Stomach (tissue), 19 donors: ENCODE measurements at places on chromosomes 2 and 18.
A peak's percentile ranks its signal among the peaks of the same experiment; 100 is the strongest.

DNA sequence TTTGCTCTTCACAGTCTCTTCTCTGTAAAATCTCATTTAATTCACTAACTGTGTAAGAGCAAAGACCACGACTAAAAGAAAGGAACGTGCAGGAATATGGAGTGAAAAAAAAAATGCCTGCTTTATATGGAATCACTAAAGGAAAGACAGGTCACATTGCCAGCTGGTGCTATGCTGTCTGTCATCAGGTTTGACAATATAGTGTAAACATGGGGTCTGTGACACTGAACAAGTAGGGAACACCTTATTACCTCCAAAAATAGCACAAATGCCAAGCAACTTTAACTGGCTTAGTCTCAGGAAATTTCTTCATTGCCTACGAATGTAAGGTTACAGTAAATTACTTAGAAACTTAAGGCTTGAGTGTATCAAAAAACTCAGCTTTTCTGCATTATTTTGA is 364.5 kb upstream of the LINC00305 start:
- no peak for DNase-seq

- peak; percentile 45 for DNase-seq
These were observed 54.5 kb upstream of the TMEM163 start for GRCh38 chr2:134773335-134773734.

DNA sequence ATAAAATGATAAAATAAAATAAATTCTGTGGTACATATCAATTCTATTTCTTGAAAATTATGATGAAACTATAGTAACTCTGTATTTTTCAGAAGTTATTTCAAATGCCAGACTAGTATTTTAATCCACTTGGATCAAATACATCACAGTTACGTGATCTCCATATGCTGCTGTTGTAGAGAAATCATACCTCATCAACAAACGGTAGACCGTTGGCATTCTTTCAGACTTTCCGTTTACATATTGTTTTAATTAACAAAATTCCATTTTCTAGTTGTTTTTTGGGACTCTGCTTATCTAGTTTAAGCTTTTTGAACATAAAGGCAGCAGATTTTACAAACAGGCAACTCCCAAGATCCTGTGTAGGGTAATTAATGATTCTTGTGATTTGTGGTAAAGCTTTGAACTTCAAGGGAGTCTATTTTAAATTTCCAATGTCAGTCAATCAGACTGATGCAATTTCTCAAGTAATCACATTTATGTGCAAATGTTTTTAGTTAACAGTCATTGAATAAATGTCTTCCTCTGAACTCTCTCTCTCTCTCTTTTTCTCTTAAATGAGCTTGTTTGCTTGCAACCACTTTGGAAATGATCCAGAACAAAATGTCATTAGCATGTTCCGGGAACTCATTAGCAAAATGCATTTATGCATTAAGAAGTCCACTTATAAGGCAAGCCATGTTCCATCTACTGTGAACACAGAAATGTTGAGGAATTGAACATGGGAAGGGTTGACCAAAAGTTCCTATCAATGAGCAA is 31.8 kb downstream of the NYAP2 start:
- DNase-seq: no peak

GRCh38 chr2:238995634-238996033 is 147.7 kb downstream of the TWIST2 start:
- no peak for DNase-seq

GRCh38 chr2:140596447-140596846 is 1534.4 kb downstream of the LRP1B start:
- DNase-seq: no peak

- no peak for DNase-seq
These were observed 54.2 kb upstream of the ADAM23 start for GRCh38 chr2:206389164-206389563.

GRCh38 chr2:196075196-196075595 is 6.6 kb upstream of the DNAH7 start:
- DNase-seq: no peak

DNA sequence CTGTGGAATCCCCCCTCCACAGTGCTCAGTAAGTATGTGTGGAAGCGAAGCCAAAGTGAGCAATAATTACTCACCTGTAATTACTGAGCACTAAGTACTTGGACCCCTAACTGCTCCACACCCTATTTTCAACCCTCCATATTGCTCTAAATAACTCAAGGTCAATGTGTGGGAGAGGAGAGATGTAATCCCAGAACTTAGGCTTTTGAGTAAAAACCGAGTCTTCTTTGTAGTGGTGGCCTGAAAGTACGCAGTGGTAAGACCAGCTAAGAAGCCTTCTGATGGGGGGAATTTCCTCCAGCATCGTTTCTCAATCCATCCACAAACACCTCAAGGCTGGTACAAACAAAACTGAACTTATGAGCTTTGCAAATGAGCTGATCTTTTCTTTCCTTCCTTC is 551.6 kb downstream of the ZEB2 start:
- no peak for DNase-seq

DNA sequence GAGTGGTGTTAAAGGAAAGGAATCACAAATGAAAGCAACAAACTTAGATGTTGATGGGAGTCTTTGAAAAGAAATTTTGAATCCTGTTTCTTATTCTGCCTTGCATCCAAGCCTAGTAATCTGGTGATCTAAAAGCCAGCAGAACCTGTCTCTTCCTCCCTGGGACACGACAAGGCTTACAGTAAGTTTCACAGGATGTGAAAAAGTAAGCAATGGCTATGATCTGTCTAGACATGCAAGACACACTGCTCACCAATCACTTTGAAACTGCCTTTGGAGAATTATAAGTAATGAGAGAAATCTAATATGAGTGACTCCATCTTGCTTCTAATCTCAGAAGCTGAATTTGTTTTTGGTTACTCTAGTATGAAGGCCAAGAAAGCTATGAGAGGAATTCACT is 103.7 kb downstream of the KCNH7 start:
- no peak for DNase-seq

DNA sequence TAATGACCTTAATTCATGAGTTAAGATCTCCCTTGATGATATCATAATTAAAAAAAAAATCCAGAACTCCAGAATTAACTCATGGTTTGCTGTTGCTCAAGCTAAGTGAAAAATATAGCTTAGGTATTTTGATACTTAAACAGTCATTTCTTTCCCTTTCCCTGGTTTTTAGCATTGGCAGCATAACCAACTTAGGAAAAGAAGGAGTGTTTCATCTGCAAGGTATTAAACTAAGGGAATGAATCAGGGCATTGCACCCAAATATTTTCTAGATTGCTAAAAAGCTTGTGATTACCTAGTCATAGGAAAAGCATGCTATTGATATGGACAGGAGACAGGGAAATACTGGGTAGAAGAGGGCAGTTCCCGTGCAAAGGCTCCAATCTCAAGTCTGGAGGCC is 207.2 kb downstream of the LRP1B start:
- DNase-seq: no peak

DNA sequence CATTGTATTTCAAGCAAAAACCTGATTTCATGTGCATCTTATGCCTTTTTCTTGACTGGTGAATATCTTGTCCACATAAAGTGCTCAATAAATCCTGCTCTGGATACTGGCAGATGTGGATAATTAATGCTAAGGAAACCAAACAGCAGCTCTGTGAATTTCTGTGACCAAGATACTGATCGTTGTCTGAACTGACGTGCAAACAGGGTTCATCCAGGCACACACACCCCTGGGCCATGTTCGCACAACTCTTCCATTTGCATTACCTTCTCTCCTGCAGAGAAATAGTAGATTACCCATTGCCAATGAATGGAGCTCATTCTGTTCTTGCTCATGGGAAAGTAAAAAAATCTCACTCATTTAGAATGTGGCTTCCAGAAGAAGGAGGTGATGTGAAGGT is 316.2 kb upstream of the TRIB2 start:
- DNase-seq: no peak

DNA sequence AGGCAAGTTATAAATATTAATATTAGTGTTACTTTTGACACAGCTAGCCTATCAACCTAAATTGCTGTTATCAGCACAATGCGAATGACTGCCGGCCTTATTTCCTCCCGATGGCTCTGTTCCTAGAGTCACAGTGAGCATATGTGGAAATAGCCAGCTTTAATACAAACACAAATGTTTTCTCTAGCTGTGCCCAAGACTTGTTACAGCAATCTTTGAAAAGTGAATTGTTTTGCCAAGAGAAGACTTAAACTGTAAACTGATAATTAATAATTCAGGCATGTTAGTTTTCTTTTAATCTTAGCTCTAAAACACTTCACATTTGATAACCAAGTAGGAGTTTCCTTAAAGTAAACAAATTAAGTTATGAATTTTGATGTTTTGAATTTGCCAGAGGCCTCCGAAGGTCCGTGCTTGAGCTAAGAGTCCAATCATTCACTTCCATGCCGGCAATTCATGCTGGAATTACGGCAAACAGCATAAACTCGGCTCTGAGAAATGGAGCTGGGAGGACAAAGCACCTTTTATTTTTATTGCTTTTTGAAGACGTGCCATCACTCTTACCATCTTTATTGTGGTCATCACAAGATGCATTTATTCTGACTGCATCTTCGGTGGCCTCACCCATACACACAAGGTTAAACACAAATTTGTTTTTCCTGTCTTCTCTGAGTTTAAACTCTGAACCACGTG is 184.5 kb upstream of the CWC22 start:
- DNase-seq: peak; percentile 41

DNA sequence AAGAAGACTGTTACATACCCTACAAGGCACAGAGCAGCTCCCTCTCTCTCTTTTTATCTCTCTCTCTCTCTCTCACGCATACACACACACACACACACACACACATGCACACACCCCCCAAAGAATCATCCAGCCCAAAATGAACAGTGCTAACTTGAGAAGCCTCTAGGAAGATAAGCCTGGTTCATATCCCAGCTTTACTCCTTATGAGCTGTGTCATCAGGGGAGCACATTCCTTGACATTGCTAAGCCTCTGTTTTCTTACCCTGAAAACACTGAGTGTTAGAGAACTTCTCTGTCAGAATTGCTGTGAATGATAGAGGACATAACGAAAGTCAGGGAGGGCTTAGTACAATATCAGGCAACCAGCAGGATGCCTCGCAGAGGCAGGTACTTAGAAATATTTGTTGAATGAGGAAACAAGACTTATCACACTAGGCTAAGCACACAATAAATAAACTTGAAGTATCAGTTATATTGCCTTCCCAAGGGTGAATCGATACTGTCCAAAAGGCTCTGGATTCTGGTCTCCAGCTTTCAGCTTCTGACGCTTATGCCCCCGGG is 725.6 kb upstream of the ID2 start:
- DNase-seq: no peak

- DNase-seq: no peak
These were observed 66.4 kb downstream of the TRAPPC12 start for GRCh38 chr2:3445891-3446290.

- no peak for DNase-seq
These were observed 18.2 kb upstream of the PPM1B start for GRCh38 chr2:44150473-44150872.

- no peak for DNase-seq
These were observed 158.2 kb downstream of the NEB start for GRCh38 chr2:151576080-151576479.

DNA sequence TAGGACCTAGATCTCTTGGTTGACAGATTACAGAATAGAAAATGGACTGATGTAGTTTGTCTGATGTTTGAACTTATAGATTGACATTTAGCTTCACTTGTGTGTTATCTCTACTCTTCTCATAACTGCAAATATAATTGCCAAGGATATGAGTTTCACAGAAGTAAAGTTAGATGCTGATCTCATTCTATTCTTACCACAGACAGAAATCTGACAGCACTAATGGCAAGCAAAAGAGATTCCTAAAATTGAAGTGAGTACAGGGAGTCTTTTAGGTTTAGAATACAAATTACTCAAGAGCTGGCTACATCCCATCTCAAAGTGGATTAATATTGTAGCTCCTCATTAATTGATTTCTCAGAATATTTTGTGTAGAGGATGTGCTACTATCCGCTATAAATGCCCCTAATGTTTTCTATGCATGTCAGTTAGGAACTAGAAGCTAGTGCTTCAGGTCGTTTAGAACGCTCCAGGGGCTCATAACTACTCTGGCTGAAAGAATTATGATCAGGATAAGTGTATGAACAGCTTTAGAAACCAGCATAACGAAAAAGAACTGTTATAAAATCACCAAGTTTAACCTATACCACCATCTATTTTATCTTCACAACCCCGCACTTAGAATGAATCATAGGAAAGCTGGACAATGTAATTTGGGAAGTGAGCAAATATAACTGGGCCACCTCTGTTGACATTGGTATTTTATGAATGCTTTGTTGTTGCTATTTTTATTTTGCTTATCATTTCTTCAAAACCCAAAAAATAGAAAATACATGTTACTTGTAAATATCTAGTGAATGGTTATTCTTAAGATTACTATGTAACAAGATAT is 378.8 kb upstream of the REG3G start:
- DNase-seq: no peak

DNA sequence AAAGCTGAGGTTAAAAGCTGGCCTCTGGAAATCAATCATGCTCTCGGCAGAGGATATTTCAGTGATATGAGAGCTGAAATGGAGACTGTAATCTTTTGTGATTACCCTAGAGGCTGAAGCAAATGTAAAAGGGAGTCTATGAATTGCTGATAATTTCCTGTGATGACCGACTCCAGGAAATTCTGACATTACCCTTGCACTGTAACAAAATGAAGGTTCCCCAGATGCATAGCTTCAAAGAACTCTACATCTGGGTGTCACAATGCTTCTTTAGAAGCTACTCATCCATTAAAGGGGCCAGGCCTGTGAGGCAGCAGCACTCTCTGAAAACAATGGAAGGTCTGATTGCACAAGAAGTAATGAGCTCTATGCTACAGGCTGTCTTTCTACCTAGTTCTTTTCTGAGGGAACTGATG is 268.2 kb upstream of the SESTD1 start:
- DNase-seq: peak; percentile 7

DNA sequence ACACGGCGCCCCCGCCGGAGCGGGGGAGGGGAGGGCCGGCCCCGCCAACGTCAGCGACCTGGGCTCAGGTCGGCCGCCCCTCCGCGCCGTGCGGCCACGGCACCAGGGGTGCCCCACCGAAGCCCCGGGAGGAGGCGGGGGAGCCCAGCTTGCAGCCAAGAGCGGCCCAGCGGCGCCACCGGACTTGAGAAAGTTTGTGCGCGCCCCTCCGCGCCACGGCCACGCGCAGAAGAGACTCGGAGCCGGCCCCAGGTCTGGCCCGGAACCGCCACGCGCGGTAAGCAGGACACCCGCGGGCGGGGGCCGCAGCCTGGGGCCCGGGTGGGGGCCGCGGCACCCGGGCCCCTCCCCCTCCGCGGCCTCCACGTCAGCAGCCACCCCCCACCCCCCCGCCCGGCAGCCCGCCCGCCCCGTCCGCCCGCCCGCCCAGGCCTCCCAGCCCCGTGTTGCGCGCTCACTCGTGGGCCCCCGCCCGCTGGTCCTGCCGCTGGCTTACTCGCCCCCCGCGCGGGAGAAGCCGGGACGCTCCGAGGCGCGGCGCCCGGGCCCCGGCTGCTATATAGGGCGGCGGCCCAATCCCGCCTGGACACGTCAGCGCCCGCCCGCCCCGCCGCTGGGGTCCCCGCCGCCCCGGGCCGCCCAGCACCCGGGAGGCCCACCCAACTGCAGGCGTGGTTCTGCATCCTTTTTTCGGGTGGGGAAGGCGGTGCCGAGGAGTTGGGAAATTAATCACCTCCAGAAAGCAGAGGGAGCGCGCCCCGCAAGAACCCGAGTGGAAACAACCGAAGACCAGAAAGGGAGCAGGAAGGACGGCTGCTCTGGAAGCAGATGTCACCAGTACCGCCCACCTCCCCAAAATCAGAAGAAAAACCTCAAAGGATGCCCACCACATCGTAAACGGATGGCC is 42.9 kb downstream of the HDLBP start:
- DNase-seq: peak; percentile 91

GRCh38 chr18:54222922-54223567 is 1.4 kb downstream of the MBD2 start:
- peak; percentile 59 for DNase-seq

- DNase-seq: no peak
These were observed 52.7 kb downstream of the LBH start for GRCh38 chr2:30283931-30284565.

GRCh38 chr2:51866361-51866760 is 834.4 kb upstream of the NRXN1 start:
- no peak for DNase-seq
